CD8-positive, alpha-beta T cell (primary cell): ENCODE measurements at places on chromosomes 1 and 21.

DNA sequence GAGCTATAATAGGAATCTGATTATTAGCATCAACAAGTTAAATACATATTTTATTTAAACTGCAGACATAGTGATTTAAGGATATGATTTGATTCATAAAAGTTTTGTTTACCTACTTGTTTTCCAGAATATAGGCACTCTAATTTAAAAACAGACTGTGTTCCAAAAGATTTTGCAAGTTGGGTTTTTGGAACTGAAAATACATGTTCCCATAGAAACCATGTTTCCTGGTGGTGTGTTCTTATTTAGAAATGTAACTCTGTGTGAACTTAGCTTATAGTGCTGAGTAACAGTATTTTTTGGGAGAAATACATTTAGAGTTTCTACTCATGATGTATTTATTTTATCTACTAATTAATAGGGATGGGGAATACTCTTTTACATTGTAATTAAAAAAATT, 21.8 kb downstream of the USP25 start:
- no peak for DNase-seq

DNA sequence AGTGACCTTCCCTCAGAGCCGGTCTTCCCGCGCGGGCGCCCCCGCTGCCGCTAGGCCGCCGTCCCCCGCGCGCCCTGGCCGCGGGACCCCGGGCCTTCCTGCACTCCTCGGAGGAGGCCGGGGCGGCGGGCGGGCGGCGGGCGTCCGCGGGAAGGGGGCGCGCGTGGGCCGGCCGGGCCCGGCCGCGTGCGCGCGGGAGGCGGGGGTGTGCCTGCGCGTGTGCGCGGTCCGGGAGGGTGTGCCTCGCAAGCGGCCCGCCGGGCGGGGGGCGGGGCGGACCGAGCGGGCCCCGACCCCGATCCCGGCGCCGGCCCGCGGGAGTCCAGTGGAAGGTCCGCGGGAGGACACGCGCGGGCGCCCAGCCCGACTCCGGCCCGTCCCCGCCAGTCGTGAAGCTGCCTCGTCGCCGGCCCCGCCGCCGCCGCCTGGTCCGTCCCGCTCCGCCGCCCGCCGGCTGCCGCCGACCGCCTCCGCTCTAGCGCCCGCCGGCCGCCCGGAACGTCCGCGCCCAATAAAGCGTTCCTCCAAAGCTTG, 438 bp downstream of the MRPS6 start:
- peak; percentile 32 for DNase-seq

- no peak for DNase-seq
These were observed 22.4 kb upstream of the ARHGAP29 start for GRCh38 chr1:94259635-94260289.

DNA sequence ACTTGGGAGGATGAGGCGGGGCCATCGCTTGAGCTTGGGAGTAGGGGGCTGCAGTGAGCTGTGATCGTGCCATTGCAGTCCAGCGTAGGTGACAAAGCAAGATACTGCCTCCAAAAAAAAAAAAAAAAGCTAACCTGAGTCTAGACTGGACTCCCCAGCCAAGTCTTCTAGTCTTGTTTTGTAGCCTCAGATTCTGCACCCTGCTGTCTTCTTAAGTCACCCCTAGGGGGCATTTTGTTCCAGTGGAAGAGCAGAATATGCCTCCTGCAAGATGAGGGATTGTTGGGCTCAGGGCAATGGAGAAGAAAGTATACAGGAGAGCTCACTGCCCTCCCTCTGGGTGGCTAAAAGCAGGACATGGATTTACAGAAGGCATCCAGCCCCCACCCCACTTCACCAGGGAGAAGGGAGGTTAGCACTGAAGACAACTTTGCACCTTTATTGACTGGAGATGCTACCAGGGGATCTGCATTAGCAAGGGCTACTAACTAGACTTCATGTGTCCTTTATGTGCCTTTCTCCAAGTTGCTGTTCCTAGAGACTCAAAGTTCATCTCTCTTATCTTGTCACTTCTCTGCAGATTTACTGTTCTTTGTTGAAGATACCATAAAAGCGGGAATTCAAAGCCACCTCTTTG, 15.3 kb upstream of the RNF187 start:
- DNase-seq: no peak

- DNase-seq: no peak
These were observed 24.5 kb upstream of the RCSD1 start for GRCh38 chr1:167605576-167605975.

GRCh38 chr1:180228648-180229482, 1.2 kb upstream of the LHX4 start:
- DNase-seq: no peak

DNA sequence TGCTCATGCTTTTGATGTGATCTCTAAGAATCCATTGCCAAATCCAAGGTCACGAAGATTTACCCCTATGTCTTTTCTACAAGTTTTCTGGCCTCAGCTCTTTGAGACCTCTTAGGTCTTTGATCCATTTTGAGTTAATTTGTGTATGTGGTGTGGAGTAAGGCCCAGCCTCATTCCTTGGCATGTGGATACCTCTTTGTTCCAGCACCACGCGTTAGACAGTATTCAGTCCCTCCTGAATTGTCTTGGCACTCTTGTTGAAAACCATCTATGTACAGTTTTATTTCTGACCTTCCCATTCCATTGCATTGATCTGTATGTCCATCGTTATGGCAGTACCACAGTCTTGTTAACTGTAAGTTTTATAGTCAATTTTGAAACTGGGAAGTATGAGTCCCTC, 8.0 kb upstream of the FTCD start:
- no peak for DNase-seq

GRCh38 chr21:26655460-26655859, 82.4 kb upstream of the CYYR1 start:
- no peak for DNase-seq

DNA sequence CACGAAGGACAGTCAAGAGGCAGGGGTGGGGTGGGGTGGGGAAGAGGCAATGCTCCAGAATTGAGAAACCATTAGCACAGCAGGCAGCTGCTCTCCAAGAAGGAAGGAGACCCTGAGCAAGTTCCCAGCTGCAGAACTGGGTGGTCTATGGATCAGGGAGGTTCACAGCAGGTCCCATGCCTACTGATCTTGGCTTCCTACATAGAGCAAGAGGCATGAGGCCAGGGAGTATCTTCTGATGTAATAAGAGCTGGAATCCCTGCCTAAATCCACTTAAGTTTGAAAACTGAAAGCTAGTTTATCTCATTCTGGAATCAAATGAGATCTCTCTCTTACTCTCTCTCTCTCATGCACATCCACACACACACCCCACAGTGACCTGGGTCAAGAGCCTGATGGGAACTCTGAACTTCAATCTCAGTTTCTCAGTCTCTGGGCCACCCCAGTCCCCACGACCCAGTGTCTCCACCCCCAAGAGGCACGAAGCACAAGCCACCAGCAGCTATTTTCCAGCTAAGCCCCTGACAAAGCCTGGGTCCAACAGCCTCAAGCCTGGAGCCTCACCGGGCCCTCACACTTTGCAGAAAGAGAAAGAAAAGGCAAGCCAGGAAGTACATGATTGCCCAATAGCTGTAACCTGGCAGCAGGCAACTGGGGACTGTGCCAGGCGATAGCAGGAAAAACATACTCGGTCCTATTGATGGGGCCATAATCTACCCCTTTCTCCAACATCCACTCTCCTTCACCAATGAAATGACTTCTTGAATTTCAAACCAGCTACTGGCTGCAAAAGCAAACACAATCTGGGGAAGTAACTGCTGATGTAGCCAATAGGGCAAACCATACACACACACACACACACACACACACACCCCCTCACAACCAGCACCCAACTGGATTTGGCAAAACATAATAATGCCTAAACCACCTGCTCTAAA, 2.2 kb downstream of the NUAK2 start:
- DNase-seq: peak; percentile 50

DNA sequence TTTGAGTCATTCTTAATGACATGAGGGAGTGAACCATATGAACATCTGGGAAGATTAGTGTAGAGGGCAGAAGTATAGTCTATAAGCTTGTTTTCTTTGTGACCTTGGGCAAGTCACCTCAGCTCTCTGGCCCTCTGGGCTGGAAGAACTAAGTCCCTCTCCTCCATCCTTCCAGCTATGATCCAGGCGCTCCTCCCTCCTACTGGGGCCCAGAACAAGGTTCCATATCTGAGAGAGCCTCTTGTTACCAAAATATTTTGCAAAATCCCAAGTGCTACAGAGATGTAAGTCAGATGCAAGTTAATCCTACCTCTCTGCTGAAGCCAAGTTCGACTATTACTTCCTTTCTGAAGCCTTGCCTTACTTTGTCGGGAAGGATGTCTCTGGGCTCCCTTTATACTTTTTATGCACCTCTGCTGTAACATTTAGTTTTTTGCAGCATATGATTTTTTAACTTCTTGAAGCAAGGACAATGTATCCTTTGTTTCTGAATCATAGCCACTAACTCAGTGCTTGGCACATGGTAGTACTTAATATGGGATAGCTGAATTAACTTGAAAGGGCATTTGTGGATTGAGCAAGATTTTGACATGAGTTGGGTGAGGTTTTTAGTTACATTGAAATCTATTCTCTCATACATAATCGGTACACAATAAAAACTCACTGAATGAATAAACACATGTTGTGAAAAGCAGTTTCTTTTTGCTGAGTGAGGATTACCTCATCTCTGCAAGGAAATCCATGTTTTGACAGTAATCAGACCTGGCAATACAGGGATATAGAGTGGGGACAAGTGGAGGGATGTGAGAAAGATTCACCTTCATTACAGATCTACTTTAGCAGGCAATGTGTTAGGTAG, 54.7 kb upstream of the BEND5 start:
- no peak for DNase-seq

GRCh38 chr1:156709031-156709430, 3.6 kb upstream of the CRABP2 start:
- DNase-seq: no peak

GRCh38 chr1:147652306-147652705, 18.0 kb downstream of the ACP6 start:
- no peak for DNase-seq

DNA sequence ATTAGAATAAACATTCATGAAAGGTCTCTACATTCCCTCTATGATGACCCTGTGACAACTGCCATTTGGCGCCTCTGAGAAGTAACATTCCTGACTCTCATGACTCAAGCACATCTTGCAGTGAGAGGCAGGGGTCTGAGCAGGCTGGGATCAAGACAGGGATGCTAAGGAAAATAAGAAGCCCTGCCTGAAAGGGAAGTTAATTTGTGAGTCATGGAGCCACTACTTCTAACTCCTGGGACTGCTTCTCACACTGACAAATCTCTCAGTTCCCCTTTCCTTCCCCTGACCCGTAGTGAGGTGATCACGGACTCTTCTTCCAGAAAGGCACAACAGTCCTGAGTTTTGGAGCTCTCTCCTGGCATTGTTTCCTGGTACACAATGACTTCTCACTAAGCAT, 231.9 kb downstream of the TNR start:
- no peak for DNase-seq

DNA sequence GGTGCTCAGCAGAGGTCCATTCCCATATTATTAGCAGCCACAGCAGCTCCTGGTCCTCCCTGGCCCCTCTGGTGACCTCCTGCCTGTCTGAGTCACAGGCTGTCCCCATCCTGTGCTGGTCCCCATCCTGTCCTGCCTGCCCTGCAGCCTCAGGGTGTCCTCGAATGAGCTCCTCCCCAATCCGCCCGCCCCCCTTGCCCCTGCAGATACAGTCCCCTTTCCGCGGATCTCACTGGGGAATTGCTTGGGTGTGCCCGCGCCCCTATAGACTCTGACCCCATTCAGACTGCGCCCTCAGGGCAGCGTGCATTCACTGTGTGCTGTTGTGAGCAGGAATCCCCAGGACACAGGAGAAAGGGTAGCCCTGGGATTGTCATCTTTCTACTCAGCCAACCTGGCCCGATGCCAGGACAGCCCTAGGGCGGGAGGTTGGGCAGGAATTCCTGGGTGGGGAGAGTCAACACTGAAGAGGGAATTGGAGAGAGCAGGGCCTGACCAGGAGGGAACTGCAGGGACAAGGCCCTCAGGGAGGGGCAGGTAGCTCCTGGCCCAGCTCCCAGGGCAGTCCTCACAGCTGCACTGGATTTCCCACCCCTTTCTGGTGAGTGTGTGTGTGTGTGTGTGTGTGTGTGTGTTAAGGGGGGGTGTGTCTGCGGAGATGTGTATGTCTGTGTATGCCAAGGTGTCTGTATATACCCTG, 1.1 kb upstream of the GUCA2A start:
- DNase-seq: no peak

DNA sequence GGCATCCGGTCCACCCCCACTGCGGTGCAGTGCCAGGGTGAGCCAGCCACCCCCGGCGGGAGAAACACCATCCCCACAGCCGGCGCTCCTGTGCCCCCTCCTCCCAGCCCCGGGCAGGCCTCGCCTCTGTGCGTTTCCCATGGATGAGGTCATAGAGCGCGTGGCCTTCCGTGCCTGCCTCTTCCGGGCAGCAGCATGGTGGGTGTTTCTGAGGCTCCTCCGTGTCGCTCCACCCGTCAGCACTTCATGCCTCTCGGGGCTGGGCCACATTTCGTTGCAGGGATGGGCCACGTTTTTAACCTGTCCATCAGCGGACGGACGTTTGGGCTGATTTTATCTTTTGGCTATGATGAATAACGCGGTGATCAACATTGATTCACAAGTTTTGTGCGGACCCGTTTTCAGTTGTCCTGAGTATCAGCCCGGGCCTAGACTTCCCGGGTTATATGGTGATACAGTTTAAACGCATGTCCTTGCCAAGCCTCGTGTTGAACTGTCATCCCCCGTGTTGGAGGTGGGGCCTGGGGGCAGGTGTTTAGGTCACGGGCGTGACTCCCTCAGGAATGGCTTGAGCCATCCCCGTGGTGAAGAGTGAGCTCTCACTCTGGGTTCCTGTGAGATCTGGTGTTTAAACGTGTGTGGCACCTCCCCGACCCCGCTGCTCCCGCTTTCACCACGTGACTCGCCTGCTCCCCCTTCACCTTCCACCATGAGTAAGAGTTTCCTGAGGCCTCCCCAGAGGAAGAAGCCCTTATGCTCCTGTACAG, 64.8 kb downstream of the SLX9 start:
- DNase-seq: no peak

DNA sequence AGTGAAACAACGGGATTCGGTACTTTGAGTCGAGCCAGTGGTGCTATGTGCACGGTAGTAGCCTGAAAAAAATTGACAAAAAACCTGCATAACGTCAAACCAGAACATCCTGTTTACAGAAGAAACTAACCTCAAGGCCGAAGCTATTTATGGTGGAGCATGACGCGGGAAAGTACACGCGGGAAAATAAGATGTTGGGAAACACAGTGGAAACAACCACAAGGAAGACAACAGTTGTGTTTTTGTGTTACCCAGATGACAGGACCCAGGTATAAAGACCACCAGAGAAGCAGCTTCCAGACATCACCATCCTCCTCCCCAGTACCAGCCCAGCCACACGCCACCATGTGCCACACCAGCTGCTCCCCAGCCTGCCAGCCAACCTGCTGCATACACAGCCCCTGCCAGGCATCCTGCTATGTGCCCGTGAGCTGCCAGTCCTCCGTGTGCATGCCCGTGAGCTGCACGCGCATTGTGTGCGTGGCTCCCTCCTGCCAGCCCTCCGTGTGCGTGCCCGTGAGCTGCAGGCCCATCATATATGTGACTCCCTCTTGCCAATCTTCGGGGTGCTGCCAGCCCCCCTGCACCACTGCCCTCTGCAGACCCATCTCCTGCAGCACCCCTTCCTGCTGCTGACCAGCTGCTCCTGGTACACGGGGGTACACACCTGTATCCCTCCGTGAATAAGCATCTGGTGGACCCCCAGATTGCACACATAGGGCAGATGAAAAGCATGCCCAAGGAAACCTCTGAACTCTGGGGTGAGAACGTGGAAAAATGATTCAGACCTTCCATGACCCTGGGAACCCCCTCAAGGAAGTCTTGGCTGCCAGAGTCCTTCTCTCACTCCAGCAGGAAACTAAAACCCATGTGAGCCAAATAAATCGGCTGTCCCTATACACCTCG, at the start of gene KRTAP12-3:
TSS of gene KRTAP12-3 (plus strand) at position 298 of the 906 bp plus-strand sequence. CDS start at position 346, 48 bp downstream.
- peak; percentile 95 for DNase-seq

- DNase-seq: no peak
These were observed 28.5 kb upstream of the ECE1 start for GRCh38 chr1:21318714-21319159.

- DNase-seq: no peak
These were observed 6.1 kb upstream of the ARL8A start for GRCh38 chr1:202150602-202151001.
